ENCODE measurements at places on chromosomes 4 and X.

GRCh38 chrX:106952988-106953387 is 32.8 kb downstream of the CLDN2 start:
- DNase-seq, result no peak

- peak; percentile 35 for DNase-seq
Measured at GRCh38 chrX:68681443-68681941, 34.0 kb downstream of the STARD8 start.

DNA sequence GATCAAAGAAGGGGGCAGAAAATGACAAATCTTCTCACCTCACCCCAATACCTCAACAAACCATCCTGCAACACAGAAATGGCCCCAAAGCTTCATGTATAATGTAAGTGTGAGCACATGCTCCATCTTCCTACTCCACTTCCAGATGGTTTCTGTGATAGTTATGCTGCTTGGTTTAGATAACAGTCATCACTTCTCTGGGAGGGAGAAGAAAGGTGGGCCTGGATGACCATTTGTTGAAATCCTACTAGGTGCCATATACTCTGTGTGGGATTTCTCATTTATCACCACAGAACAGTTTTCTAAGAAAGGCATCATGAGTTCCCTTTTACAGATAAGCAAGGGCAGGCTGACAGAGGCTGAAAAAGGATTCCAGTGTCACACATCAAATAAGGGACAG is 31.3 kb upstream of the NXF3 start:
- no peak for DNase-seq

DNA sequence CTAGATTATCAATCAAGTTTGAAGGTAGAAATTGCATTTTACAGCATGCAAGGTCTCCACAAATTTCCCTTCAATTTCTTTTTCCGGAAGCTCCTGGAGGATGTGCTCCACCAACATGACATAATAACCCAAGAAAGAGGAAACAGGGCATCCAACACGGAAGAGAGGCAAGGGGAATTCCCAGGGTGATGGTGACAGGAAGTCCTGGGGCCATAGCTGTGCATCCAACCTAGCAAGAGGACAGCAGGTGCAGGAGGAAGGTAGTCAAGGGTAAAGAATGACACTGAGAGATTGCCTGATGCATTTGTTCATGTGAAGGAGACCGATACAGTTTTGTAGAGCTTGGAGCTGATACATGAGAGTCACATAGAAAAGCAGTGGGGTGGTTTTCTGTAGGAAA is 115.7 kb upstream of the LSM6 start:
- DNase-seq, result no peak

- no peak for DNase-seq
Measured at GRCh38 chrX:134025986-134026545, 40.7 kb upstream of the GPC3 start.

DNA sequence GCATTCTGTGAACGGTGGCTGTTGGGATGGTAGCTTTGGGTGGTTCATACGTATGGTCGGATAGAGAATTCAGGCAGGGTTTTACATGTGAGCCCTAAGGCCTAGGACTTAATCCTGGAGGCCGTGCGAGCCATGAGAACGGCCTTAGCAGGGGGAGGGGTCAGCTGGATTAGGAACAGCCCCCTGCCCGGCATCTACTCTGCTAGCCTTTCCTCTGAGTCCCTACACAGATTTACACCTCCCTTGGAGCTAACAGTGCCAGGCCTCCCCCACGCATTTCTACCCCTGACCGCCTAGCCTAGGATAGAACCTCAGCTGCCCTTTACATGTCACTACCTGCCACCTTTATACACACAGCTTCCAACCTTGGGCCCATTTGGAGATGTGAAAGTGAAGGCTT is 7.1 kb downstream of the PRAF2 start:
- no peak for DNase-seq

GRCh38 chrX:38900719-38901118 is 99.5 kb downstream of the MID1IP1 start:
- no peak for DNase-seq

DNA sequence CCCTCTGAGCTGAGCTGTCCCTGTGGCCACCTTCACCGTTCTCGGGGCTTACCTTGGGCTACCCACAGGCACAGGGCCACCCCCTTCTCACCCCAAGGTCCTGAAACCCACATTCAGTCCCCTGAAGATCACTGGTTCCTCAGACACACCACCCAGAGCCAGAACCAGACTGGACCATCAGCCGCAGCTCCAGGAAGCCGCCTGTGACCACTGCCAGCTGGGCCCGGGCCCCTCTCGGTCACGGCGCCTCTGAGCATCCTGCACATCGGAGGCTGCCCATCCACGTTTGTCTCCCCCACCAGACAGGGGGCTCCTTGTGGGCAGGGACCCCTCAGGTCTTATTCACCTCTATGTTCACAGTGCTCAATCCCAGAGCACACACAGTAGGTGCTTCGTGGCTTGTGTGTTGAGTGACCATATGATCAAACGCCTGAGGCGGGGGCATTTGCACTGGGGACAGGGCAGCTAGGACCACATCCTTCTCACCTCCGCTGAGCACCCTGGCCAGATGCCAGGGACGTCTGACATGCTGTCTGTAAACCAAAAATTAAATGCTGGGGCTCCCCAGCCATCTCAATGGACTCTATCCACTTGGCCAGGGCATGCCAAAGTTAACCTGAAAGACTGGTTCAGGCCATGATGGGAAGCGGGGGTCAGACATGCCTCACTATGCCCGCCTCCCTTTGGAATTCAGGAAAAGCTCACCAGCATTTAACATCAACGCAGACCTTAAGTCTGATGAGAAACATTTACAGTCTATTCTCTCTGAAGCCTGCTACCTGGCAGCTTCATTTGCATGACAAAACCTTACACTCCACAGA is 109.4 kb upstream of the AFAP1 start:
- DNase-seq, result no peak

DNA sequence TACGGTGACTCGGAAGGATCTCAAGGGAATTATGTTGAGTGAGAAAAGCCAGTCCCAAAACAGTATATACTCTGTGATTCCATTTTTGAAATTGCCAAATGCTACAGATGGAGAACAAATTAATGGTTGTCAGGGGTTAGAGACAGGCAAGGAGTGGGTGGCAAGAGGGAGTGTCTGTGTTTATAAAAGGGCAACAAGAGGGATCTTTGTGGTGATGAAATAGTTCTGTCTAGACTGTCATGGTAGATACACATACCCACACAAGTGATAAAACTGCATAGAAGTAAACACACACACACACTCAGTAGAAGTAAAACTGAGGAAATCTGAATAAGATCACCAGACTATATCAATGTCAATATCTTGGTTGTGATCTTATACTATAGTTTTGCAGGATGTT is 92.7 kb downstream of the CD99L2 start:
- no peak for DNase-seq

- DNase-seq, result no peak
Measured at GRCh38 chr4:8906668-8906970, 35.0 kb upstream of the HMX1 start.

- DNase-seq, result no peak
Measured at GRCh38 chr4:119525771-119526712, 102.6 kb downstream of the PDE5A start.

GRCh38 chr4:168167714-168168284 is 75.5 kb downstream of the ANXA10 start:
- no peak for DNase-seq

DNA sequence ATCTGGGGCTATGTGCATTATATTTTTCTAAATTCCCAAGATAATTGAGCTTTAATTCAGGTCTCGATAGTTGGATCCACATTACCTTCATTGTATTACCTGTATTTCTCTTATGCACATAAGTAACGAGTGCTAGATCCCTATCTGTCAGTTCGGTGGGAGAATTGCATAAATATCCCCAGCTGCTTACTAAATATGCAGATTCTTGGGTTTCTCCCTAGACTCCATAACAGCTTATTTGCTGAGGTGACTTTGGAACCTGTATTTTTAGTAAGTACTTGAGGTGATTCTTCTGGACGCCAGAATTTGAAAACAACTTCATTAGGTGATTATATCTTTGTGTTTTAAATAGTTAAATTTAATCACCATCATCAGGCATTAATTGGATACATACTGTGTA is 15.0 kb downstream of the UGT8 start:
- DNase-seq, result no peak

GRCh38 chr4:170052919-170053318 is 26.7 kb upstream of the MFAP3L start:
- no peak for DNase-seq

DNA sequence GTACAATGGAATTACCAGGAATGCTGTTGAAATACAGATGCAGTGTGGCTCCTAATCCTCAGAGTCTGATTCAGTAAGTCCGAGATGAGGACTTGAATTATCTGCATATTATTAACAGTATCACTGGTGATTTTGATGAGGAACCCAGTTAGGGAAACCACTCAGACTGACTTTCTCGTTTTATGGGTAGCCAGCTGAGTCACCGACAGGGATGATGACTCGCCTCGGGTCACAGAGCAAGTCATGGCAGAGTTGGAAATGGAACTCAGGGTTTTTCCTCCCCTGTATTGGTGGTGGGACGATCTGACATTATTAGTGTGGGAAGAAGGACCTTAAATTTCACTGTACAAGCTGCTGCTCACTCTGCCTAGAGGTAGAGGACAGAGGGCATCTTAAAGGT is 51.3 kb downstream of the RTL9 start:
- DNase-seq, result no peak

GRCh38 chr4:105210916-105211315 is 64.2 kb downstream of the TET2 start:
- DNase-seq, result no peak

- no peak for DNase-seq
Measured at GRCh38 chr4:35900286-35901243, 343.7 kb downstream of the ARAP2 start.

DNA sequence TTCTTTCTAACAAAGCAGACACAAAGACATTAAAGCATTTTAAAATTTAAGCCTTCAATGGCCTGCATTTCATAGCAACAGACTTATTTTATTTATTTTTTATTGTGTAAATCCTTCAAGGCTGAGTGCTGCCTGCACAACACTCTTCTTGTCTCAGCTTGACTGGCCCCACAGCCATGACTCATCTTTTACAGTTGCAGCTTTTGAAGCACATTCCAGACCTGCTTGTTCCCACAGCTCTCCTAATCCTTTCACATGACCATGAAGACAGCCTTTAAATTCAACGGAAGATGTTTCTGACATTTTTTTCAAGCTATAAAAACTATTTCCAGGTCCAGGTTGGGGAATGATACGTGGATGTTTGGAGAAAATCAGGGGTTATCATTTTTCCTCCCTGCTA is 276.9 kb upstream of the TACR3 start:
- peak; percentile 11 for DNase-seq

- DNase-seq, result no peak
Measured at GRCh38 chr4:26984896-26985295, 124.3 kb downstream of the STIM2 start.

DNA sequence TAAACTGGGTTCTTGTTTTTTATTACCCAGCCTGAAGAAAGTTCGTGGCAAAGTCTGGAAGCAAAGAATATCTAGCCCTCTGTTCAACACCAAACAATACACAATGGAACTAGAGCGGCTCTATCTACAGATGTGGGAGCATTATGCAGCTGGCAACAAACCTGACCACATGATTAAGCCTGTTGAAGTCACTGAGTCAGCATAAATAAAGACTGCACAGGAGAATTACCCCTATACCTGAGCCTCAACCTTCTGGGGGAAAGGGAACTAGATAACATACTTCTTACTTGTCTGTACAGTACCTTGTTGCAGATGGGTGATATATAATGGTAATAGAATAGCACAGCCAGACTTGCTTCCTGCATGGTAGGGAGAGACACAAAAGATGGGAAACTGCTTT is 4.6 kb upstream of the GCNA start:
- DNase-seq, result no peak

- DNase-seq, result peak; percentile 45
Measured at GRCh38 chr4:137124278-137124932, 407.9 kb downstream of the PCDH18 start.

GRCh38 chr4:104677116-104677515 is 182.4 kb upstream of the CXXC4 start:
- no peak for DNase-seq

GRCh38 chrX:23387550-23388184 is 53.0 kb downstream of the PTCHD1 start:
- no peak for DNase-seq

DNA sequence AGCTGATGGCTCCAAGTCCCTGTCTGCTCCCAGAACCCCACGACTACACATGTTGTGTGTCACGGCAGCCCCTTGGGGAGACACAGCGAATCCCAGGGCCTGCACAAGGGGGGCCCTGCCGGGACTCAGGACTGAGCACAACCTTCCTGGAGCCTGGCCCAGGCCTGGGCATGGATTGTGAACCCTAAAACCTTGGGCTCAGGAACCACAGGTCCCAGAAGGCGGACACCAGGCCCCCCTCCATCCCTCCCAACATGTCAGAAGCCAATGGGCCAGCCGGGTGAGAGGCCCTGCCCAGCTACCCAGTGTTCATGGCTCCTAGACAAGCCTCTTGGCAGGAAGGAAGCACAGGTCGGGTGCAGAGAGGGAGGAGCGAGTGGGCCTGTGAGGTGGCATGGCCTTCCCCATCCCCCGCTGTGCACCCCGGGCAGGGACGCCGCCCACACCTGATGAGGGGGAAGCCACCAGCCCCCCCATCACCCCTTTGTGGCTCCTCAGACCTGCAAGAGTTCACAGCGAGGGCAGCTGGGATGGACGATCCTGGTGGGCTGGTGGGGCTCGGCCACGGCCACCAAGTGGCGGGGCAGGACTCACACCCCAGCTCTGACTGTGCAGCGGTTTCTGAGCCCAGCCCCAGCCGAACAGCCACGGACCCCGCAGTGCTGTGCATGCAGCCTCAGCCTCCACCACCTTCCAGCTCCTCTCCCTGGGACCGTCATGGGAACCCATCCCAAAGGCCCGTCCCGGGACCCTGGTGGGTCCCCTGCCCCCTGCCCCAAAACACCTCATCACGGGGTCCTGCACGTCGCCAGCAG is 3.7 kb downstream of the PDE6B start:
- no peak for DNase-seq

GRCh38 chrX:115632455-115632854 is 71.5 kb downstream of the PLS3 start:
- no peak for DNase-seq

DNA sequence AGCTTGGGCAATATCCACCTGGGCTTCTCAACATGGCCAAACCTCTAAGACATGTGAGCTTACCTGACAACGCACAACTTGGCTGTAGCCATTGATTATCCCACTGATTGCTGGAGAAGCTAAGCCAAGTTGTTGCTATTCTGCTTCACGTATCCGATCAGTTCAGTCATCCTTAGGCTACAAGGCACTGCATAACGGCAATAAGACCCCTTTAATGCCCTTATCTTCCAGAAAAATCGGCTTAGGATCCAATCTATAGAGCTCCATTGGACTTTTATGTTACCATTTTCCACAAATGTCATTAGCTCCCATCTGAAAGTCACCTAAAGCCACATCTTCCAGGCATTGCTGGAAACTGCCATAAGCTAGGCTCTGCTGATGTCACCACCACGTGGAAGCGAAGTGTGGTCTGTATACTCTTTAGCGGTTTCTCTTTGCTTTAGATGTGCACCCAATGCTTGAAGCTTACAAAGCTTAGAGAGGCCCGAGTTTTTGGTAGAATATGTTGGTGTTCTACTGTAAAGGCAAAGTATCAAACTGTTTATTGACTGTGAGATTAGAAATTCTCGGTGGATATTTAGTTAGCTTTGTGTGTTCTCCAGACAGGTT is 163.1 kb downstream of the CPE start:
- DNase-seq, result no peak
